ENCODE measurements at places on chromosomes 6 and 20.

DNA sequence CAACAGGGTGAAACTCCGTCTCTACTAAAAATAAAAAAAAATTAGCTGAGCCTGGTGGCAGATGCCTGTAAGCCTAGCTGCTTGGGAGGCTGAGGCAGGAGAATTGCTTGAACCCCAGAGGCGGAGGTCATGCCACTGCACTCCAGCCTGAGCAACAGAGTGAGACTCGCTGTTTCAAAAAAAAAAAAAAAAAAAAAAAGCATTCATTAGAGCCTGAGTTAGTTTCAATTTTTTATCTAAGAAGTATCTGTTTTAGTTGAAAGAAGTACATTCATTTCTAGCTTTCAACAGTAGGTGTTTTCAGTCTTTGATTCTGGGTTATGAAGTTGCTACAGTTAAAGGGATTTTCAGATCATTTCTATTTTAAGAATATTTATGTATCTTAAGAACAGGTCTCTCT is 42.2 kb downstream of the ZNF292 start:
- DNase-seq, result peak; percentile 47

DNA sequence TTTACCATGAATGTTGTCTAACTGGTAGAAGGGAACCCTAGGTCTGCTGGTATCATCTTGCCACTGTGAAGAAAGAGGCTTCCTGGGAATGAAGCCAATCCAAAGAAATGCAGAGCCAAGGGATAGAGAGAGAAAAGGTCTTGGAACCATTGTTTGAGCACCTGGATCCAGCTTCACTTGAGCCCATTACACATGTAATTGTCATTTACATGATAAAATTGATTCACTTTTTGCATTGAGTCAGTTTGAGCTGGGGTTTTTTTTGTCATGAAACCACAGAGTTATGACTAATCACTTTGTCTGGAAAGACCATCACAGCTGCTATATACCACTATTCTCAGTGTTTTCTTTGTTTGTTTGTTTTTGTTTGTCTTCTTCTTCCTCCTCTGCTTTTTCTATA is 112.3 kb downstream of the CBLN4 start:
- DNase-seq, result no peak

DNA sequence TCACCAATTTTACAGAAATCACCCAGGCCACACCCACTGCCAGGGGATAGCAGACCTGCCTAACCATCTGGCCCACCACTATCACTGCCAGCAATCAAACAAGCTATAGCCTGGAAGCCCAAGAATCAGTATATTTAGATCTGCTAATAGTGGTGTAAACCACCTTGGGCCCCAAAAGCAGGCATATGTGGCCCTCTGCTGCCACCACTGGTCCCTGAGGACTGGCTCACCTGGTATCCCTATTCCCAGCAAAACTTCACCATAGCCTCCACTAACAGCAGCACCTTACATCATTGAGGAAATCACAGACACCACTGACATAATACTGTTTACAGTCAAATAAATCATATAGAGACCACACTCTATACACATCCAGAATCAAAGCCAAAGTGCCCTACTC is 880.4 kb upstream of the MAN1A1 start:
- DNase-seq, result no peak

- DNase-seq, result no peak
Measured at GRCh38 chr6:148869585-148869984, 122.8 kb downstream of the UST start.

- no peak for DNase-seq
Measured at GRCh38 chr6:18509871-18510643, 122.9 kb downstream of the RNF144B start.

DNA sequence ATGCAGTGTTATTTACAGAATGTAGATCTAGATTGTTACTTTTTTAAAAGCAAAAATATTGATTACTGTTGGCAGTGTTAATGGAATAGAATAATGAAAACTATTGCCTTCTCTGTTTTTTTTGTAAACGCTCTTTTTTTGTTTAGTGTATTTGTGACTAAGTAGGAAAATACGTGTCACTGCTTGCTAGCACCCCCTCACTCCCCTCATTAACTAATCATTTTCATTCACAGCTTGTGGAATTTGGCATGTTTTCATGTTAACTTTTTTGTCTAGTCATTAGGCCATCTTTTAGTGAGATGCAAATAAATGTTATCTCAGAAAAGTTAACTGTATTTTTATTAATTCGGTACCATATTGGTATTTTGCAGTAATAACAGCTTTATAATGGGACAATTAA is 29.8 kb downstream of the ADGRG6 start:
- no peak for DNase-seq

DNA sequence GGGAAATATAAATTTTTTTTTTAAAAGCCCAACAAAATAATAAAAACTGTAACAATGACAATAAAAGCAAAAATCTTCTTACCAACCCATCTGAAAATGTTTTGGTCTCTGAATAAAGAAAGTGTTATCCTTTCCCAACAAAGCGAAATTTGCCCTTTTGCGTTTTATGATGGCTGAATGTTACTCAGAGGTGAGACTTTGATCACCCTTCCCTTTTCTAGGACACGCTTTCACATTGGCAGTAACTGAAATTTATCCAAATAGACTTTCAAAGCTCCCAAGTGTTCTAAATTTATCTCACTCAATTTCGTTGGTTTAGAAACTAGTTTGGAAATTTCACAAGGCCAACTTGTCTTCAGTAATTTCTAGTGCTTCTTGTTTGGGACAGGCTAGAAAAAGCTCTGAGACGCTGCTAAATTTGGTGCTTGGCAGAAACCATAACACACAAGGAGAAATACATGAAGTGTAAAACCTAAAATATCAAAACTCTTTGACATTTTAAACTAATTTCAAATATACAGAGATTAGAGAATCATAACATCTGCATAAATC is 354.5 kb upstream of the CITED2 start:
- no peak for DNase-seq

- no peak for DNase-seq
Measured at GRCh38 chr20:10604865-10605440, 68.8 kb downstream of the JAG1 start.

DNA sequence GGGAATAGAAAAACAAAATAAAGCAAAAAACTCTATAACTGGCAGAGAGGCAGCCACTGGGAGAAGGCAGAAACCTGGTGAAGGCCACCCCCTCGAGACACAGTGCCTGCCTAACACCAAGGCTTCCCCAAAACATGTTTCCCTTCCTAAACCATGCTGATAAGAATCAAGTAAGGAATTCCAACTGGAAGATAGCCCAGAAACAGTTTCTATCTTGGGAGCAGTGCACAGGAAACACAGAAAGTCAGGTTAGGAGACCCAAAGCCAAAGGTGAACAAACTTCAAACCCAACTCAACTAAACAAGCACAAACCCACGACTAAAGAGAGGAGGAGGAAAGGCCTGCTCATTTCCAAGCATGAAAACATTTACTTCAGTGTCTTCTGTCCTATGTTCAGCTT is 433.7 kb upstream of the RGS17 start:
- DNase-seq, result no peak

DNA sequence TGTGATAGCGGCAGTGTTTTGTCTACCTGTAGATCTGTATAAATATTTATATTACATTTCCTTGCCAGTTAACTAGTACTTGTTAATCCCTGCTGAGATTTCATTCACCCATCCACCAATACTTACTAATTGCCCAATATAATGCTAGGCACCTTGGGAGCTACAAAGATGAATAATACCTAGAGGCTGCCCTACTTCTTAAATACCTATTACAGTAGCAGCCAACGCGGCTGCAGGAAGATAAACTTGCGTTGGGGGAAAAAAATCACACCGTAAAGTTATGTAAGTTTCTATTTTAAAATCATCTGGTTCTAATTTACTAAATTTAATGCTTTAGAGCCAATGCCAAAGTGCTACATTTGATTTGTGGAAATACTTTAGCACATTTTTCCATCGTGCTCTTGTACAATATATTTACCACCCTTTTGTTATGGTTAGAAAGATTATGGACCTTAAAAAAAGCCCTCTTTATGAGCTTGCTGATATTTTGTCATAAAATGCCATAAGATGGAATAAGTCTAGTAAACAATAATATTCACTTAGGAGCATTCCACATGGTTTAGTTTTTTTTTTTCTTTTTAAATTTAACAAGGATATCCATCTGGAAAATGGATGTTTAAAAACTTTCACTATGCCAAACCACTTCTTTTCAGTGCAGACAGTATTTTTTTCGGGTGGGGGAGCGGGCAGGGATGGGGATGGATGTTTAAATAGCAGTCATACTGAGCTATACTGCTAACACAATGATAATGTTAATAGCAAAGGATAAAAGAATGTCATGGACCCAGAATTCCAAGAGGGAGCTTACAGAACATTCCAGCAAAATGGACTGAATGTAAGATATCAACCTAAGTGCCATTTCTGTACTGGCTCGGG is 13.2 kb upstream of the NEDD9 start:
- DNase-seq, result no peak

DNA sequence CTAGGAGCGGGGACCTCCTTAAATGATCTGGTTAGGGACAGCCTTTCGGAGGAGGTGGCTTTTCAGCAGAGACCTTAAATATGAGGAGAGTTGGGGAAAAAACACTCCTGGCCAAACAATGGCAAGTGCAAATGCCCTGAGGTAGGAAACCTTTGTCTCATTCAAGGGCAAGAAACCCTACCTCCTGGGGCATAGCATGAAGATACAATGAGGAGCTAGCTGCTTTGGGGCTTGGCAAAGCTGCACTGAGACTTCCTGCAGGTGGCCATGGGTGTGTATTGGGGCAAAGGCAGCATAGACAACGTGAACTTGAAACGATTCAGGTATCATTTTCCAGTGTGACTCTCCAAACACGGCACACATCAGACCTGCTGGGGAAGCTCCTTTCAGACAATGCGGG is 30.7 kb downstream of the PMEPA1 start:
- DNase-seq, result no peak

GRCh38 chr6:137167702-137168377 is 5.6 kb downstream of the IL22RA2 start:
- no peak for DNase-seq

- peak; percentile 78 for DNase-seq
Measured at GRCh38 chr6:143575440-143575839, 63.9 kb upstream of the FUCA2 start.

- DNase-seq, result no peak
Measured at GRCh38 chr6:84651583-84651982, 112.8 kb downstream of the TBX18 start.

DNA sequence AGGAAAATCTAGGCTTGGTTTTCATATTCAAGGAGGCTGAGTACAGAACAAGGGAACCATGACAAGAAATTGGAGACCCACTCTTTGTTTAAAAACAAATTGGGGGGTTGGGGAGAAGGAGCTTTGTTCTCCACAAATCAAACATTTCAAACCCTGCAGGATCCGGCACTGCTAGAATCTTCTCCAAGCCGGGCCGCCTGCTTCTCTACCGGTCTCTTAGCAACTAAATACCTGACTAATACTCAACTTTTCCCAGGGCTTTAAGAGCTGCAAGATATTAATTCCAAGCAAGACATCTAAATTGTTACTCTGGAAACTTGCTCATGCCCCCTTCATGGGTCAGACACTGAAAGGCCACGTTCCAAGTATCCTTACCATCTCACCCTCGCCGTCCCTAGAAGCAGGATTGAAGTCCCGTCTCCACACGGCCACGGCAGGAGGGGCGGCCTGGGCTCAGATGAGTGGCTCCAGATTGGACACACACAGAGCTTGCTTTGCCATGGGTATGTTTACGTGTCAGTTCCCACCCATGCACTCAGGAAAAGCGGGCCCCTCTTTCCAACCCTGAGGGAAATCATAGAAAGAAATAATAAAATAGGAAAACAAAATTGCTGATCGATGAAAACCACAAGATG is 126.4 kb upstream of the CDH4 start:
- no peak for DNase-seq

- no peak for DNase-seq
Measured at GRCh38 chr6:134289204-134289575, 28.7 kb downstream of the SGK1 start.

GRCh38 chr6:85469276-85470022 is 19.6 kb downstream of the NT5E start:
- no peak for DNase-seq

DNA sequence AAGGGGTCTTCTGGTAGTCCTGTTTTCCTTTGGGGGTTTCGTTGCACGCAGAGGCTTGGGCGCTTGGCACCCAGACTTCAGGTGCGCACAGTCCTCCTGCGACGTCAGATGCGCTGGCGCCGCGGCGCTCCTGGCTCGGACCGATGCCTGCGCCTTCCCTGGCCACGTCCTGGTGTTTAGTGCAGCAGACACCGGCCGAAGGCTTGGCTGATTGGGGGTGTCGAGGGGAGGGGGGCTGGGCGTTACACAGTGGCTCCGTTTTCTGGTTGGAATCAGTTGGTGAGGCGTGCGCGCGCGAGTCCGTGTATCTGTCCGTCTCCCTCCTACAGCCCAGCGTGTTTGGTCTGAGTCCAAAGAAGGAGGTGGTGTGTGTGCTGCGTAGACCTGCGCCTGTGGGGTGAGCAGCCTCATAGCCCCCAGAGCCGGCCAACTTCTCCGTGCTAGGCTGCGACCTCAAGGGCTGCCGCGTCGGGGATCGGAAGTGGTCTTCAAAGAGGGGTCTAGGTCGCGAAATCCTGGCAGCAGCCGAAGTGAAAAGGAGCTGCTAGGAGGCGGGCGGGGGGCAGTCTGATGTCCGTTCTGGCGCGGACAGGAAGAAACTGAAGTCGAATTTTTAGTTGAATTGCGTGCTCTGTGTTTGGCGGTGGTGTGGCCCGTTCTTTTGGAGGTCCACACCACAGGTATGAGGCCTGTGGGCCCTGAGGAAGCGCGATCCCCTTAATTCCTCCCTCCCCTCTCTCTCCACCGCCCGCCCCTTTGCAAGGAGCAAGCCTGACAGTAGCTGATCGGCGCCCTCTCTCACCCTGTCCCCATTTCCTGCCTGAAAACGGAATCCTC is 1.5 kb downstream of the SYNDIG1 start:
- DNase-seq, result no peak

DNA sequence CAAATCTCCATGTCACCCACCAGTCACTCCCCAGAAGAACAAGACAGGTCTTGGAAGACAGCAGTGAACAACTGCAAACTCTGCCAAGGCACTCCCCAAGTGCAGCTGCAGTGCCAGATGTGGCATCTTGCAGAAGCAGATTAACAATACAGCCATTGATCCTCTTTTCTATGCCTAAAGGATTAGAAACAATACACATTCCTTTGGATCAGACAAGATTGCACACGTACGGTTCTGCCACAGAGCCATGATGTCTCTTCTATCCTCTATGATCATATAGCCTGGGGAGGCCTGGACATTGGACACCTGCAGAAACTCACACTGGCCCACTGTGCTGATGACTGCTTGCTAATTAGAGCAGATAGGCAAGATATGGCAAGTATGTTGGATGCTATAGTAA is 155.9 kb downstream of the MYLK4 start:
- DNase-seq, result no peak

GRCh38 chr20:50110141-50111047 is 2.6 kb downstream of the UBE2V1 start:
- peak; percentile 69 for DNase-seq

GRCh38 chr6:111792241-111792640 is 81.0 kb downstream of the FYN start:
- DNase-seq, result no peak

DNA sequence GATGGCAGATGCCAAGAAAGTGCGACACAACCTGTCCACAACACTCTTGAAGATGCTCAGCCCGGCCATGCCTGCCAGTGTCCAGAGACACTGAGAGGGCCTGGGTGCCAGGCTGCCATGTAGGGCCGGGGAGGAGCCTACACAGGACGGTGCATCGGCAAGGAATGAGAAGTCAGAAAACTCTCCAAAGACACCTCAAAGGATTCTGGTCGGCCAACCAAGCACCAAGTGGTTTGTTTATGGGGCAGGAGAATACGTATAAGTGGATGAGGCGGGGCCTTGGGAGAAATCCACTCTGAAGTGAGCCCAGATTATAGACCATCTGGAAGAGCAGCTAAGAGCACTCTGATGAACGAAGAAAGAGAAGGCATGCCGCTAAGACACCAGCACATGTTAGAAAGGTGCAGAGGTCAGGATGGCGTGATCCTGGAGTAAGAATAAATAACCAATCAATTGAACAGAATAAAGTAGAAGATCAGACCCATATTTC is 120.7 kb upstream of the FOXQ1 start:
- no peak for DNase-seq

Data from GM13977 (cell line).